Fibroblast of lung (primary cell): ENCODE measurements at places on chromosomes 5 and 9. TPM values are rescaled to one million over a fixed set of nuclear protein-coding genes. Genes with fewer than 3 reads are reported as not detected.

- no peaks in the 10 kb centered on the region for H3K27me3 ChIP-seq
- DNase-seq, result no peak
- no peak overlapping the region for H3K27ac ChIP-seq
- no peak overlapping the region for H3K4me3 ChIP-seq
- H3K4me1 ChIP-seq, result peaks cover 4% of the 10 kb centered on the region
Measured at GRCh38 chr9:34121996-34122395, 4.5 kb downstream of the DCAF12 start.

GRCh38 chr5:168852329-168852728, 273.2 kb upstream of the PANK3 start:
- H3K27me3 ChIP-seq, result no peaks in the 10 kb centered on the region
- DNase-seq, result no peak
- no peaks in the 10 kb centered on the region for H3K36me3 ChIP-seq
- H3K4me1 ChIP-seq, result no peaks in the 10 kb centered on the region

DNA sequence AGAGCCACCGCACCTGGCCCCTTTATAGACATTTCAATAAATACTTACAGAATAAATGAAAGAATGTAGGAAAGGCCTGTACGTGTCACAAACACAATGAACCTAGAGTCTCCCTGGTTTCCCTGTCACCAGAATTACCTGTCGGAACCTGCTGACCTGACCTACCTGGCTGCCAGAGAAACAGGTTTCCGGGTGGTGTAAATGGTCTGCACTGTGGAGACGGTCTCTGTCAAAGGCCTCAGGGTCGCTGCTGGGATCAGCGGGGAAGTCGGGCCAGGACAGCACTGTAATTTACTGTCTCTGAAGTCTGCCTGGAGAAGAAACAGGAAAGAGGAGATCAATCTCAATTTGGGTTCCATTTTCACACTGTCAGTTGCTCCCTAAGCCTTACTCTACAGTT, 9.3 kb upstream of the FRRS1L start:
- peaks cover 6% of the 10 kb centered on the region for H3K27me3 ChIP-seq
- H3K27ac ChIP-seq, result no peak overlapping the region
- H3K36me3 ChIP-seq, result no peaks in the 10 kb centered on the region
- no peak overlapping the region for H3K4me3 ChIP-seq
- H3K4me1 ChIP-seq, result no peaks in the 10 kb centered on the region

GRCh38 chr9:33291031-33291397, 698 bp downstream of the NFX1 start:
- H3K36me3 ChIP-seq, result peaks cover 5% of the 10 kb centered on the region
- H3K27ac ChIP-seq, result peak overlapping the region; percentile 100
- peak overlapping the region; percentile 86 for H3K4me3 ChIP-seq
- H3K27me3 ChIP-seq, result no peaks in the 10 kb centered on the region
- H3K4me1 ChIP-seq, result peaks cover 3% of the 10 kb centered on the region

The SYK gene
- not detected in 2 replicates for total RNA-seq

GRCh38 chr9:96619124-96619465, 548 bp downstream of the CDC14B start:
- H3K36me3 ChIP-seq, result no peaks in the 10 kb centered on the region
- no peaks in the 10 kb centered on the region for H3K4me1 ChIP-seq
- DNase-seq, result no peak
- H3K4me3 ChIP-seq, result peak overlapping the region; percentile 31
- H3K27me3 ChIP-seq, result no peaks in the 10 kb centered on the region

The SPATA31A6 gene
- total RNA-seq, result not detected in 2 replicates

DNA sequence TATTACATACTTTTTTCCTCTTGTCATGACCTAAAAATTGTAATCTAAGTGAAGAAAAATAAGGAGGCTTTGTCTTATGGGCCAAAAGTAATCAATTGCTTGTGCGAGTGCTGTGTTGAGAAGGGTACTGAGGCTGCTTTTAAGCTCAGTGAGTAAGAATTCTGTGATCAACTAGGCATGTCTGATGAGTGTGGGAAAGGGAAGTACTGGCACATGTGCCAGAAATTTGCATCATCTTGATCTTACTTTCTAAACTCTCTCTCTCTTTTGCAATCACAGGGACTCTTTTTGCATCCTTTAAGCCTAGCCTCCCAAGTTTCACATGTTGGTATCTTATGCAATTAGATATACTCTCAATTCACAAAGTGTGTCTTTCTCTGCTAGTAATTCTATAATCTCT, 329.9 kb downstream of the KIF4B start:
- H3K27ac ChIP-seq, result no peak overlapping the region
- no peak overlapping the region for H3K4me3 ChIP-seq
- H3K27me3 ChIP-seq, result no peaks in the 10 kb centered on the region
- no peaks in the 10 kb centered on the region for H3K4me1 ChIP-seq
- no peak for DNase-seq
- H3K36me3 ChIP-seq, result no peaks in the 10 kb centered on the region

DNA sequence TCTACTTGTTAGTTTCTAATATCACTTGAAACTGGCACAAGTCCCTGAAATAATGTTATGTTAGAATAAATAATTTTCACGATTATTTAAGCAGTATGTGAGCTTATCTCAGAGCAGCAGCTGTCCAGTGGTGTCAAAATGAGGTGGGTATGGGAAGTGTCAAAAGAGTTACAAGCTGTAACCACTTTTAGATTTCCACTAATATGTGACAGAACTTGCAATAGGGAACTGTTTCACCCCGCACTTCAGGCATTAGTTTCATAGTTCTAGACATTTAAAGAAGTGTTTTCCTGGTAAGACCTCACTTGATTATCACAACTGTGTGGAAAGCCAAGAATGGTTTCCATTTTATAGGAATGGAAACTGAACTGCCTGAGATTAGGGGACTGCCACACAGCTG, 2.9 kb upstream of the ISCA1 start:
- H3K4me1 ChIP-seq, result peaks cover 4% of the 10 kb centered on the region
- H3K27me3 ChIP-seq, result no peaks in the 10 kb centered on the region

GRCh38 chr5:173341961-173342430, 13.8 kb upstream of the STC2 start:
- H3K36me3 ChIP-seq, result no peaks in the 10 kb centered on the region
- H3K4me1 ChIP-seq, result no peaks in the 10 kb centered on the region
- no peak for DNase-seq
- no peak overlapping the region for H3K27ac ChIP-seq
- H3K4me3 ChIP-seq, result no peak overlapping the region
- H3K27me3 ChIP-seq, result no peaks in the 10 kb centered on the region

The HINT2 gene
- total RNA-seq, result 24.9 and 34.2 TPM in 2 replicates

The FAM151B gene
- total RNA-seq, result 3.9 and 4.8 TPM in 2 replicates

DNA sequence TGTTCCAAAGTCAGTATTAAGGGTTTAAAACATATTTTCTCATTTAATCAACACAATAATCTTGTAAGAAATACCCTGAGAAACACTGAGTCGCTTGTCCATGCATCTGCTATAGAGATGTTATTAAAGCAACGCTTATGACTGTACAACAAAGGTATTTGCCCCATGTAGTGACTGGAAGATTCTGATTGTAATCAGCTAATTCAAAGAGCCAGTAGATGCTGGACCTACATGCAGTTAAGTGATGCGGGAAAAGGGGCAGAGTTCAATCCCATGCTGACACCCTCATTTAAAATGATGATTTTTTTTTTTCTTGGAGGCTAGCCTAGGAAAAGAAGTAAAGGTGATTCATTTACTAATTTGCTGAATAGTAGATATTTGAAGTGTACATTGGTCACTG, 149.3 kb upstream of the MTAP start:
- DNase-seq, result no peak
- H3K27me3 ChIP-seq, result no peaks in the 10 kb centered on the region
- H3K27ac ChIP-seq, result no peak overlapping the region
- no peak overlapping the region for H3K4me3 ChIP-seq

GRCh38 chr5:42840842-42841567, 29.3 kb upstream of the SELENOP start:
- H3K36me3 ChIP-seq, result no peaks in the 10 kb centered on the region
- no peaks in the 10 kb centered on the region for H3K27me3 ChIP-seq
- no peak overlapping the region for H3K27ac ChIP-seq
- no peaks in the 10 kb centered on the region for H3K4me1 ChIP-seq
- DNase-seq, result no peak
- no peak overlapping the region for H3K4me3 ChIP-seq

DNA sequence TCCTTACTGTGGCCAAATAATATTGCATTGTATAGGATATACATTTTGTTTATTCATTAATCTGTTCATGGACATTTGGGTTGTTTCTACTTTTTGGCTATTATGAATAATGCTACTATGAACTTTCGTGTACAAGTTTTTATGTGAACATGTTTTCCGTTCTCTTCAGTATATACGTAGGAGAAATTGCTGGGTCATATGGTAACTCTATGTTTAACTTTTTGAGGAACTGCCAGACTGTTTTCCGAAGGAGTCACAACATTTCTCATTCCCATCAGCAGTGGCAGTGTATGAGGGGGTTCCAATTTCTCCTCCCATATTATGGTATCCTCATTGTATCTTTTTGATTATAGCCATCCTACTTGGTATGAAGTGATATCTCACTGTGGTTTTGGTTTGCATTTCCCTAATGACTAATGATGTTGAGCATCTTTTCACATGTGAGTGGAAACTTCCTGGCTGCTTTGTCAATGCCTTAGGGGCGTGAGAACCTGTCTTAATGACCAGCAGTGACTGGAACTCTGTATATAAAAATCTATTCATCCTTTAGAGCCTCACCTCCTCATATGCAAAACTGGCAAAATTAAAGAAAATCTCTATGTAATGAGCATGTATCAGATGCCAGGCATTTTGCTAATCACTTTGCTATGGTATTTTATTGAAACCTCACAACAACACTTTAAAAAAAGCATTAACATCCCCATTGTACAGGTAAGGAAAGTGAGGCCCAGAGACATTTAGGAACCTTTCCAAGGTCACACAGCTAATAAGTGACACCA, 47.8 kb upstream of the TGFBR1 start:
- H3K4me3 ChIP-seq, result no peak overlapping the region
- H3K27ac ChIP-seq, result peak overlapping the region; percentile 4
- H3K36me3 ChIP-seq, result no peaks in the 10 kb centered on the region
- DNase-seq, result peak; percentile 95
- peaks cover 17% of the 10 kb centered on the region for H3K4me1 ChIP-seq
- H3K27me3 ChIP-seq, result no peaks in the 10 kb centered on the region

The WWC1 gene
- 2.5 and 4.9 TPM in 2 replicates for total RNA-seq

- H3K36me3 ChIP-seq, result no peaks in the 10 kb centered on the region
- no peak for DNase-seq
- no peak overlapping the region for H3K27ac ChIP-seq
- H3K27me3 ChIP-seq, result no peaks in the 10 kb centered on the region
Measured at GRCh38 chr5:135704616-135705015, 125.8 kb upstream of the CXCL14 start.

The RELL2 gene
- 2.6 and 3.0 TPM in 2 replicates for total RNA-seq

The PIP5KL1 gene
- 0.77 and 2.5 TPM in 2 replicates for total RNA-seq

DNA sequence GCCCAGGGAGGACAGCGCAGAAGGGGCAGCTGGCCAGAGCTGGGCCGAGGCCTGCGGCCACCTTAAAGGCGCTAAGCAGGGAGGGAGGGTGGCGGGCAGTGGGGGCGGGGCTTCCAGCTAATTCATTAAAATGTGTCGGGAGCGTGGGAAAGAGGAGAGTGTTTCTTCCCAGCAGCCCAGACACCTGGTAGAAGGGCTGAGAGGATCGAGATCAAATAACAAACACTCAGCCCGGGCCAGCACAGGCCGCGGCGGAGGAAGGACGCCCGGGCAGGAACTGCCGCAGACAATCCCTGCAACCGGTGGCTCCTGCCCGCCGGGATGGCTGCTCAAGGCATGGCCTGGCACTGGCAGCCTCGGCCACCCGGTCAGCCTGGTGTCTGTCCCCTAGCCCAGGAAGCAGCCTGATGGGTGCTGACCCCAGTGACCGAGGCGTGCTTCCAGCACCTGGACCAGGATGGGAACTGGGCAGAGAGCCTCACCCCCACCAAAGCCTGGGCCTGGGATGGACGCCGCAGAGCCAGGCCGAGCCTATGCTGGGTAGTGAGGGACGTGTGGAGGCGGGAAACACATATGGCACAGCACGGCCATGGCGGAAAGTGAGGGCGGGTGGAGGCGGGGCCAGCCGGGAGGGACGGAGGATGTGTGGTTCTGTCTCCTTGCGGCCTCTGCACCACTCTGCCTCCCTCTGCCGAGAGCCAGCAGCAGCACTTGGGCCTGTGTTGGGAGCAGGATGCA, 3.2 kb upstream of the NRARP start:
- no peak overlapping the region for H3K4me3 ChIP-seq
- DNase-seq, result peak; percentile 46
- H3K4me1 ChIP-seq, result peaks cover 4% of the 10 kb centered on the region
- H3K27me3 ChIP-seq, result peaks cover 4% of the 10 kb centered on the region
- H3K27ac ChIP-seq, result no peak overlapping the region

DNA sequence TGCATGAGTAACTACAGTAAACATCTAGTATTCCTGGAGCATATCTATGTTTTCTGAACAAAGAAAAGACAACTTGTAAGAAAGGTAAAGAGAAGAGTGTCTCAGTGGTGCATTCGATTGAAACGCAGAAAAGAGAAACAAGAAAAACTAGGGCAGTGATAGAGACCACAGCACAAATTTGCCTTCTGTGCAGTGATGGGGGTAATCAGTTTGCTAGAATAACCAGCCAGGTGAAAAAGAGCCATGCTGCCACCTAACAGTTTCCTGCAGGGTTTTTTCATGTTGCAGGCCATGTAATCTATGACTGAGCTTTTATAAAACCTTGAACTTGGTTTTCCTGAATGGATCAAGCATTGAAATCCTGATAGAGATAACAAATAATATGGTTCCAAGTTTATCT, 198.4 kb upstream of the MEF2C start:
- peaks cover 3% of the 10 kb centered on the region for H3K4me1 ChIP-seq
- H3K4me3 ChIP-seq, result no peak overlapping the region
- no peak for DNase-seq
- no peak overlapping the region for H3K27ac ChIP-seq
- H3K36me3 ChIP-seq, result no peaks in the 10 kb centered on the region

DNA sequence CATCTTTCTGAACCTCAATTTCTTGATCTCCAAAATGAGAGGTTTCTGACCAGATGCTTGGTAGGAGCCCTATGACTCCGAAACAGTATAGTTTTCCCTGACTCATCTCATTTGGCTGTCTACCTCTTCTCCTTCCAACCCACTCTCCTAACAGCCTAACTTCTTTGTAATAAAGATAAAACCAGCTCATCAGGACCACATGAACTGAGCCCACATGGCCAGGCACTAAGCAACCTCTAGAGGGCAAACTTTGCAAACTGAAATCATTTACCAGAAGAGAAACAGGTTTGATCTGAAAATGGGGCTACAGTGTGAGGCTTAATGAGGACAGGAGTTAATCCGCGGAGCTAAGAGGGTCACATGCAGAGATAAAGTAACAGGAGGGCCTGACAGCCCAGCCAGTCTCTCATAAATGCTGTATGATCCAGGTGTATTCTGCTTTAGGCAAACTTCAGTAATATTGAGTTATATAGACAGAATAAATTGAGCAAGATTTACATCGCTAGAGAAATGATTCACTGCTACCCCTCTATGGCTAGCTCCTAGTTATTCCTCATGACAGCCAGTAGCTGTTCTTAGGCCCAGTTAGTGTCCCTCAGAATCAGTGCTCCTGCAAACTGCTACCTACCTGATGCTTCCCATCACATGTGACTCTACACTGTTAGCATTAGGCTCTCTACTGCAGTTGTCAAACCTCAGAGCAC, 64.6 kb downstream of the ABCA1 start:
- no peaks in the 10 kb centered on the region for H3K36me3 ChIP-seq
- peak overlapping the region; percentile 33 for H3K27ac ChIP-seq
- H3K4me1 ChIP-seq, result peaks cover 27% of the 10 kb centered on the region
- no peaks in the 10 kb centered on the region for H3K27me3 ChIP-seq
- no peak overlapping the region for H3K4me3 ChIP-seq

GRCh38 chr5:32589942-32590869, 4.8 kb downstream of the SUB1 start:
- no peak overlapping the region for H3K4me3 ChIP-seq
- DNase-seq, result peak; percentile 39
- no peaks in the 10 kb centered on the region for H3K4me1 ChIP-seq
- no peak overlapping the region for H3K27ac ChIP-seq
- H3K27me3 ChIP-seq, result no peaks in the 10 kb centered on the region

GRCh38 chr5:51665251-51665593, 282.0 kb downstream of the ISL1 start:
- no peak for DNase-seq
- H3K4me1 ChIP-seq, result no peaks in the 10 kb centered on the region
- no peak overlapping the region for H3K27ac ChIP-seq
- H3K4me3 ChIP-seq, result no peak overlapping the region
